ENCODE measurements at places on chromosomes 5 and 9. TPM values are rescaled to one million over a fixed set of nuclear protein-coding genes. Genes with fewer than 3 reads are reported as not detected.

The NUTM2G gene
- polyA plus RNA-seq, result not detected

The ARL14EPL gene
- not detected for polyA plus RNA-seq

GRCh38 chr5:10324518-10325370 lies 17.0 kb upstream of the CMBL start:
- DNase-seq, result no peak

DNA sequence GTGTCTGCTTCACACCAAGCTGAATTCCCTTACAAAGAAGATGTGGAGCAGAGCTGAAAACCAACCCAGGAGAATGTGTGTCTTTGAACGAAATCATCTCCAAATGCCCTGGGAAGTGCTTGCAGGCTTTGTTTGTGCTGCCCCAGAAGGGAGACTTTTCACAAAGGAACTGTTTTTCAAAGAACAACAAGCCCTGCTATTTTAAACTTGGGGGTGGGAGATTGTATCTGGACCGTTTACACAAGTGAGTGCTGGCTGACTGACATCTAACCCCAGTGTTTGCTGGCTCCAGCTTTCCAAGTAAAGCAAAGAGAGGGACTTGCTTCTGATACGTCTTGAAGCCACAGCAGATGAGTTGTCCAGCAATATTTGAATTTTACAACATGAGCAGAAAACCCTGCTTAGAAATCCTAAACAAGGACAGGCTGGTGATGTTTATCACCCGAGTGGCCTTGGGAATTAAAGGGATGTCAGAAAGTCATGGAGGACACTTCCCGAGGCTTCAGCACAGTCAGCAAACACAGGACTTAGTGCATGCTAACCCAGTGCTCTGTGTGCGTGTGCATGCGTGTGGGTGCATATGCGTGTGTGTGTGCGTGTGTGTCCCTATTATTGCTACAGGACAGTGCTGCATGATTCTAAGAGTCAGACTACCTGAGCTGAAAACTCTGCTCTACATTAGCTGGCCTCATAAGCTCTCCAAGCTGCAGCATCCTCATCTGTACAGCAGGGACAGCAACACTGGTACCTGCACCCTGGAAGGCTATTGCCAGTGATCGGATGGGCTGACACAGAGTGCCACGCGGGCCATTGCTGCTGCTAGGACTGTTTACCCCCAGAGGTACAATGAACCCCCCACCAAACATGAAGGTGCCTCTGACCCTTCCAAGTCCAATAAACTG lies 1.4 kb downstream of the ADAMTS12 start:
- DNase-seq, result no peak

DNA sequence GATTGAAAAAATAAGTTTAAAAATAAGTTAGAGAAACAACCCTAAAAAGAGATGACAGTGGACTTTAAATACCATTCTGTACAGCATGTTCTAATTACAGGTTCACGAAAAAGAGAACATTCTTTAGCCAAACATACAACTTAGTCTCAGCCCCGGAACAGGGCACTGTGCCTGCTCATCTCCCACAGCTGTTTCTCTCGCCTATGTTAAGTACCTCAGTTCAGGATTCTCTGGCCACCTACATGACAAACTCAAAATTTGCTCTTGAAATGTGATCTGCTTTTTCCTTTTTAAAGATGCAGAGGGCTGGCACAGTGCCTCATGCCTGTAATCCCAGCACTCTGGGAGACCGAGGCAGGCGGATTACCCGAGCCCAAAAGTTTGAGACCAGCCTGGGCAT lies 52.3 kb downstream of the MYO10 start:
- DNase-seq, result no peak

DNA sequence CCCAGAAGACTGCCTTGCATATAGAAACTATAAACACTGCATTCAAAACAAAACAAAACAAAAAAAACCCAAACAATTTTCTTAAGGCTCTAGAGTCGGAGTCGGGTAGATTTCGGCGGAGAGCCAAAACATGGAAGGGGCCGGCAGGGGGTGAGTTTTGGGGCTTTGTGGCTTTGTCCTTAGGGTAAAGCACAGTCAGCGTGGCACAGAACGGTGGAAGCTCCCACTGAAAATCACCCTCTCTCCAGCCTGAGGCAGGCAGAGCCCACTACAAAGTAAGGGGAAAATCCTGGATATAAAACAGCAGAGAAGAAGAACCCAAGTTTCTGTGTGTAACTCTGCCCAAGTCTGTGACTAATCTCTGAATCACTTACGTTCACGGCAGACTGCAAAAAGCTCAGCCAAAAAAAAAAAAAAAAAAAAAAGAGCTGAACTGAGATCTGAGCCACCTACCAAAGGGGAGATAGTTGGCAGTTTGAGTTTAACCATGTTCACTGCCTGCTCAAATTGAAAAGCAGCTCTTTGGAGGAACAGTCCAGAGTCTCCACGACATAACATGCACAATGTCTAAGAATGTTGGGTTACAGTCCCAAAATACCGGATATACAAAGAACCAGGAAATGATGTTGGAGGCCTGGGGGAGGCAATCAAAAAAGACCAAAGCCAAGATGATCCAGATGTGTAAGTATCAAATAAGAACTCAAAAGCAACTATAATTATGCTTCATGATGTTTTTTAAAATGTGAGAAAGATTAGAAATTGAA lies 26.6 kb upstream of the OR2K2 start:
- no peak for DNase-seq

DNA sequence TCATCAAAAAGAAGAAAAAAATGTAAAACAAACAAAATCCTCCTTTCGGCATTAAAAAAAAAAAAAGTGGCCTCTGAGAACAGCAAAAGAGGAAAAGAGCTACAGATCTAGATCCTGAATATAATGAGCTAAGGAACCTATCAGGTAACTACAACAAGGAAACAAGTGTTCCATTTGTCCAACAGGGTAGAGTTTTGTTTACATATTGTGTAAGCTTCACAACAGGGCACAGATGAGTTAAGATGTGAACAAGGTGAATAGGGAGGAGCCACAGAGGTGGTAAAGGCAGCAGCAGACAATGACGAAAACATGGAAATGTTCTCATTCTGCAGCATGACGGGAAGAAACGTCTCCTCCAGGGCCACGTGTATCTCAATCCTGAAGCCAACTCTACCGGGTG lies 14.4 kb downstream of the ELP1 start:
- DNase-seq, result no peak

The C5orf58 gene
- polyA plus RNA-seq, result not detected

DNA sequence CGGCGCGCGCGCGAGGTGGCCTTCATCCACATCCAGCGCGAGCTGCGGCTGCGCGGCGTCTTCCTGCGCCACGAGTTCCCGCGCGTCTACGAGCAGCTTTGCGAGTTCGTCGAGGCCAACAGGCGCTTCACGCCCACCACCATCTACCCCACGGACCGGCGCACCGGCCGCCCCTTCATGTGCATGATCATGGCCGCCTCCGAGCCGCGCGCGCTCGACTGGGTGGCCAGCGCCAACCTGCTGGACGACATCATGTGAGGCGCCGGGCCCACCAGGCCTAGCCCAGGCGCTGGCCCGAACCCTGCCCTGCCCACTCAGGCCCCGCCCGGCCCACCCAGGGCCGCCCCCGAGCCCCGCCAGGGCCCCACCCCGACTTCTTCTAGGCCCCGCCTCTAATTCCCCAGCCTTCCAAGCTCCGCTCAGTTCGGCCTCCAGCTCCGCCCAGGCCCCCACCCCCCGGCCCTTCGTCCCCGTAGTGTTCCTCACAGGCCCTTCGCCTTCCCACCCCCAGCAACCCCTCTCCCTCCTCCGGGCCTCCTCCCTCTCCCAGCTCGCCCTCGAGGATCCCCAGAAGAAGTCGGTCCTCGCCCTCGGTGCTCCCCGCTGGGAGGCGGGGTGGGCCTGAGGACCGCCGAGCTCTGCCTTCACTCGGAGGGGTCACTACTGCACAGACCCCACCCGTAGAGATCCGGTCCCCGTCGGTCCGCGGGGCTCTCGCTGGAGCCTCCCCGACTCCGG lies 2.0 kb upstream of the PHPT1 start:
- peak; percentile 87 for DNase-seq

The ARL10 gene
- 2.9 TPM for polyA plus RNA-seq

GRCh38 chr5:171429543-171429910 lies 10.1 kb downstream of the FGF18 start:
- no peak for DNase-seq

The PCYOX1L gene
- polyA plus RNA-seq, result 9.0 TPM

The SCGB3A2 gene
- polyA plus RNA-seq, result not detected

- no peak for DNase-seq
These were observed 87.1 kb downstream of the OSMR start for GRCh38 chr5:38932854-38933408.

DNA sequence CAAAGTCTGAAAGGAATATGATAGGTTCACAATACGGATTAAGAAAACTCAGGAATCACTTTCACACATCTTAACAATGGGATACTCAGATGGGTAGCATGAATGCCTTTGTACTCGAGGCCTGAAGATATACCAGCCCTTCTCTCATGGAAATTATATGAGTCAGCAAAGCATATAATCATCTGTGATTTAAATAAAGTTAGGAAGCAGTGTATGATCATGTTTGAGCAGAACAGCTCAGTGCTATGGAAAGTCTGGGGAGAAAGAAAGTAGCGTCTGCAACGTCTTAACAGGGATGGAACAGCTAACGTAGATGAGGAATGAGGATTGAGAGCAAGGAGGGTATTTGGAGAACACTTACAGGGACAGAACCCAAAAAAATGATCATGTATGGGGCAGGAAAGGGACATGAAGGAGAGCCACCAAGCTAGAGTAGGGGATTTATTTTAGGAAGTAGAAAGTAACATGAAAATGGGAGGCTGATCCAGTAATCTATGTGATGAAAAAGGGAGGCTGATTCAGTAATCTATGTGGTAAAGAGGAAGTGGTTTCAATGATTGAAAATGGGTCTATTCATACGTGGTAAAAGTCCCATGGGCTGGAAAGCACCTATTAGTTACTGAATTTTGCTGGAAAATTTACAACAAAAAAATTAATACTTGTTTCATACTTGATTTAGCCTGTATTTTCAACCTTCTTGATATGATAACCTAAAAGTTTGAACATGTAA lies 85.9 kb downstream of the GNA14 start:
- DNase-seq, result no peak

The FOXD4L5 gene
- not detected for polyA plus RNA-seq

- DNase-seq, result no peak
These were observed 233.6 kb downstream of the CRB2 start for GRCh38 chr9:123589361-123590239.
